Amygdala (tissue), 56 donors: ENCODE measurements at places on chromosomes 6 and 20.

DNA sequence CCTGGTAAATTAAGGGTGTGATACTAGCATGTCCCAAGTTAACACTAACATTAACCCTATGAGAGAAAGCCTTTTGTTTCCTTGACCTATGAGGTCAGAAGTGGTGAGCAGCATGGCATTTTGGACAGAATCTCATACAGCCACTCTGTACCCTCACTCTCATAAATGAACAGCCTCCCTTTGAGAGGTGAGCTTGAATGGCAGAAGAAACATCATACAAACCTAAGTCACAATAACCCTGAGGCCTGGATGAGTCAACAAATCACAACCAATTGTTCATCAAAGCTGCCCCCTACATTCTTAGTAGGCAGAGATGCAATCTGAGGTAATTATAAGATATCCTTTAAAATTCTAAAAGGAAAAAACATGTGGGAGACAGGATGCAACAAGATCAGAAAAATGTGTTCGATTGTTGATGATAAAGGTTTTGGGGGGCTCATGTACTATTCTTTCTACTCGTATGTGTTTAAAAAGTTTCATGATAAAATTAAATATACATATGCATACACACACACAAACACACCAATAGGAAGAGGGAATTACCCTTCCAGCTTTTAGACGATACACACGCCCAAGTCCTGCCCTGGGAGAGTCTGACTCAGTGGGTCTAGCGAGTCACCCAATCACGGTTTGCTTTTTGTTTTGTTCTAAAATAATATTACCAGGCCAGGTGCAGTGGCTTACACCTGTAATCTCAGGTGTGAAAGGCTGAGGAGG, 117.3 kb downstream of the ARHGAP18 start:
- DNase-seq, result no peak

DNA sequence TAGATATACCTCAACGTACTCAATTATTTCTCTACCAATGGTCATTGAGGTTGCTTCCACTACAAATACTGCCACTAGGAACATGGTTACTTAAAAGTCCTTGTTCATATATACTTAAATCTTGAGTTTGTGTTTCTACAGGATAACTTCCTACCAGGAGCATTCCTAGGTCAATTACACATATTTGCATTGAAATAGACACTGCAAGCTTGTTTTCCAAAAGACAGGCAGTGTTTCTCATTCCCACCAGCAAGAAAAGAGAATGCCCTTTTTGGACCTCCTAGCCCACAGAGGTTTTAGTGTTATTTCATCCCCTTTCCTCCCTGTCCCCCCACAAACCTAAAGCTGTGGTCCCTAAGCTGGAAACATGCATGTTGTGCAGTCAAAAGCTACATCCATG, 177.3 kb downstream of the ID4 start:
- no peak for DNase-seq

DNA sequence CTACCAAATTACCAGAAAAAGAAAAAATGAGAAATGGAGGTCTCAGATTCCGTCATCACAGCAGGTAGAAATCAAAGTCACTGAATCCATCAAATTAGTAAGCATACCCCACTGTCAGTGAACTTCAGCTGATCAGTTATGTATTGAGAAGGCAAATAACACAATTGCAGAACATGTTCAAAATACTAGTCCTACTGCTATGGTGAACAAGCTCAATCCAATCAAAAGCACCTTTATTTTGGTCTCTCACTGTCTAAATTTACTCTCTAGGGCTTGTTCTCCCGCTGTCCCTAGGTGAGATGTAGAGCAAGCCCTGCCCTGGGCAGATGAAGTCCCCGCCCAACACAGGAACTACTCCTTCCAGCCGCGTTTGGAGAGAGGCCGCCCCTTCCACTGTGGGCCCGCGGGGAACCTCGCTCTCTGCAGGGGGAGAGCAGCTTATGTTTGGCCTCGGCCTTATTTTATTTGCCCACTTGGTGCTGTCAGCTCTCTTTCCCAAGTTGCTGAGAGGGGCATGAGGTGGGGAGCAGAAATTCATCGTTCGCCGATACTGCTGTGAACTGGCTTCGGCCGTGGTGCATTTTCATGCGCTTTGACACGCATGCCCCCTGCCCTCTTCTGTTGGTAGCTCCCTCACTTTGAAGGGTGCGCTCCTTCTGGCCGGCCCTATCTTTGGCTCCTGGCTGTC, 14.3 kb upstream of the MAP1LC3A start:
- no peak for DNase-seq

GRCh38 chr6:124026694-124027093, 223.0 kb downstream of the NKAIN2 start:
- DNase-seq, result no peak

DNA sequence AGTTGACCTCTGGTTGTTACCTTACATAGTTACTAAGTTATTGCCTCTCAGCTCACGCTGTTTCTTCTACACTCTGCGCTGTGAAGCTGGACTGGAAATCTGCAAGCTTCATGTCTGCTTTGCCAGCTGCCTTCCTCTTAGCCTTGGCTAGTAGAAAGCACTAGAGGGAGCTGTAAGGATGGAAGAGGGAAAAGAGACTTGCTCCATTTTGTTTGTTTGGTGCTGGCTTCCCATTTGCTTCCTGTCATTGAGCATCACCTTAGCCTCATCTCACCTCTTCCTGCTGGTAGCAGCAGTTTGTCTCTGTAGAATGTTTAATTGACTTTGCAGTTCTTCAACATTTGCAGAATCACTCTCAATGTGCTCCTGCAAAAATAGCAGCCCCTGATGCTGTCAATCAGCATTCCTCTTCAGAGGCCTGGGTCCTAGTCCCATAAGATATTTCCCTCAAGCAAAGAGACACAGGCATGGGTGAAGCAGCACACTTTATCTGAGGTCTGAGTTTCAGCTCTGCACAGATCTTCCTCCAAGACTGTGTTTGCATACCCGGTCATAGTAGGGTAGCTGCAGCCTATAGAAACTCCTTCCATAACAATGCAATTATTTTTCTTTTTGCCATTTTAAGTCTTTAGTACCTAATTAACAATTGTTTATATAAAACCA, 302.2 kb upstream of the EPHA7 start:
- DNase-seq, result no peak

DNA sequence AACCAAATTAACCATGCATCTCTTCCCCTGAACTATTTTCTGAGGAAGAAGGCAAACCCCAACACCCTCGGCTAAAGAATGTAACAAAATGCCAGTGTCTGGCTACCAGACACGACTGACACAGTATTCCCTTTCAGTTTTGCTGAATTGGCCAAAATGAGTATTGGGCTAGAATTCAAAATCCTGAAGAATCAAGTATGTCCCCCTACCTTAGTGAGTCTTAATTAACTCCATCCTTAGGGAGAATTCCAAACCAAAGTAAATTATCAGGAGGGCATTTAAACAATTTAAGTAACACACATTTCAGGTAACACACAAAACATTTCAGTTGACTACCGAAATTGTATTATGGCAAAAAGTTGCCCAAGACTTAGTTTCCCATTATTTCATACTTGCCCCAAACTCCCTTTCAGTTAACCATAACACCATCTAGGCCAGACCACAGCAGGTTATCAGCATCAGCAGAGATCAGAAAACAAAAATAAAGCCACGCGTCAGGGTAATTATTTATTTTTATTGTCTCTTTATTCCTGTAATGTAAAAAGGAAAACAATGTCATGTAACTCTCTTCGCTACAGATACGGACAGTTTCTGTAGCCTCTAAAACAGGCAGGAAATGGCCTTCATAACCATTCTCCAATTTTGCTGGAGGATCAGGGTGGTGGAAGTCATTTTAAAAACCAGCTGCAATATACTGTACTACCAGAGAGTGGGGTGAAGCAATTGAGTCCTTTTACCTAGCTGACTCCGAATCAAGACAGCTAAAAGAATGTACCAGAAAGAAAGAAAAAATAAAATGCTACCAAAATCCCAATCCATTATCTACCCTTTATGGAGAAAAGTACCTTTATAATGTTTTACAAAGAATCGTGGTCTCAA, 1.9 kb downstream of the SNX5 start:
- no peak for DNase-seq

DNA sequence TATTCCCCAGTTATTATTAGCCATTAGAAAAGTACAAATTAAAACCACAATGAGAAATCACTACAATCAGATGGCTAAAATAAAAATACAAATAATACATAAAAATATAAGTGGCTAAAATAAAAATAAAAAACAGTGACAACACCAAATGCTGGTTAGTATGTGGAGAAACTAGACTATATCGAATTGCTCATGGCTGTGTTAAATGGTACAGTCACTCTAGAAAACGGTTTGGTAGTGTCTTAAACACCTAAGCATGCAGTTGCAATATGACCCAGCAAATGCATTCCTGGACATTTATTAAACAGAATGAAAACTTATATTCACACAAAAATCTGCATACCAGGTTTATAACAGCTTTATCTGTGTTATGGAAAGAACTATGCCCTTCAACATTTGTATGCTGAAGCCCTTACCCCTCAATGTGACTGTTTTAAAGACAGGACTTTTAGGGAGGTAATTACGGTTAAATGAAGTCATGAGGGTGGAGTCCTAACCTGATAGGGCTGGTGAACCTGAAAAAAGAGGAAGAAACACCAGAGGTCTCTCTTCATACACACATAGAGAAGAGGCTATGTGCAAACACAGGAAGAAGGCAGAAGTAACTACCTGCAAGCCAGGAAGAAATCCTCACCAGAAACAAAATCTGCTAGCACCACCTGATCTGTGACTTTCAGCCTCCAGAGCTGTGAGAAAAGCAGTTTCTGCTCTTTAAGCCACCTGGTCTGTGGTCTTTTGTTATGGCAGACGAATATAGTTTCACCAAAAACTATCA, 84.9 kb downstream of the ASCC3 start:
- no peak for DNase-seq

- no peak for DNase-seq
Measured at GRCh38 chr6:34232901-34233300, 3.8 kb upstream of the HMGA1 start.

DNA sequence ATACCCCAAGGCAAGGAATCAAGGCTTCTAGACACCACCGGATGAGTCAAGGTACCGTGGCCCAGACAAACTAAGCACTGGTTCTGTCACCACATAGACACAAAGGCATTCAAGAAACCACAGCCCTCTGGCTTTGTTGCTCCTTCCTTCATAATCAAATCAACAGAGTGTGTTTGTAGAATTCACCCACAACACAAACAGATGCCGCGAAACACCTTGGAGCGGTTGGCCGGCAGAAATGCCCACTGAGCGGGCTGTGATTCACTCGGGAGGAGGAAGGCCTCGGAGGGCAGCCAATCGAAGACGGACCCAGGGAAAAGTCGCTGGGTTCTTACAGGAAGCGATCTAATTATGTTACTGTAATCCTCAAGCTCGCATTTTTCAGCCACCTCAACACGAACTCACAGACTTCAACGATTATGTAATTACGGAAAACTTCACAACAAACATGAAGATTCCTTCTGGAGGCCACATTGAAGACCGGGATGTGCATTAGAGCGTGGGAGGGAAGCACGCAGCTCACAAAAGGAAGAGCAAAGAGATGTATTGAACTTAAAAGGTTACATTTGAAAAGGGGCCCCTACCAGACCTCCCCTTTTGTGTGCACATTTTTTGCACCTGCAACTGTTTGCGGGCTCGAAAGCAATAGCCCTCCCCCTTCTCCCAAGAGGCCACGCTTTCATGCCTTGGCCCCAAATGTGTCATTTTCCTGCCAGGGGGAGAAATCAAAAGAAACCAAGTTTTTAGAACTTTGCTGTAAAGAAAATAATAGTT, 184.7 kb upstream of the PREP start:
- DNase-seq, result no peak

DNA sequence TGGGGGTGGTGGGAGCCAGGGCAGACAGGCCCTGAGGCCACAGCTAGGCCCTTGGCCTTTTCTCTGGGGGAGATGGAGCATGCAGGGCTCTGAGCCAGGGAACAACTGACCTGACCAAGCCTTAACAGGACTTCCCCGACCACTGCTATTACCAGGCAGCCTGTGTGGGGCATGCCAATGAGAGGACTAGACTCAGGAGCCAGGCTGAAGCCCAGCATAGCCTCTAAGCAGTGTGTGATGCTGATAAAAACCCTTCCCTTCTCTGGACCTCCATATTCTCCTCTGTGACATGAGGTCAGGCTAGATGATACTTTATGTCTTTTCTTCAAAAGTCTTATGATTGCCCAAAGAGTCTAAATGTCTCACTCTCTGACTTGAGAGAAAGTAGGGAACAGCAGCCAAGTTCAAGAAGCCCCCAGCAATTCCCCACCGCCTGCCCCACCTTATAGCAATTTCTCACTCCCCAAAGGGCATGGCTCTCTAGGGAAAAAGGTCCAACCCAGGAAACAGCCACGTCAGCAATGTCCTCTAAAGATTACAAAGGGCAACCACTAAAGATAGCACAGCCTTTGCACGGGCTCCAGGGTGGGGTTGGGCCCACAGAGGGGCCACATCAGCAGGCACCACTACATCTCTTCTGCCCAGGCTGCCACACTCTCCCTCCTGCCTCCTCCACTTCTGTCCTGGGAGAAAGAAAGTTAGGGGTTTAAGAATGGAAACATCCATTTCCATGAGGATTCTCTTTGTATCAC, 71.3 kb downstream of the TRERF1 start:
- no peak for DNase-seq

GRCh38 chr6:14770572-14770971, 475.3 kb upstream of the JARID2 start:
- no peak for DNase-seq

GRCh38 chr6:41448256-41448655, 97.9 kb upstream of the FOXP4 start:
- DNase-seq, result no peak

DNA sequence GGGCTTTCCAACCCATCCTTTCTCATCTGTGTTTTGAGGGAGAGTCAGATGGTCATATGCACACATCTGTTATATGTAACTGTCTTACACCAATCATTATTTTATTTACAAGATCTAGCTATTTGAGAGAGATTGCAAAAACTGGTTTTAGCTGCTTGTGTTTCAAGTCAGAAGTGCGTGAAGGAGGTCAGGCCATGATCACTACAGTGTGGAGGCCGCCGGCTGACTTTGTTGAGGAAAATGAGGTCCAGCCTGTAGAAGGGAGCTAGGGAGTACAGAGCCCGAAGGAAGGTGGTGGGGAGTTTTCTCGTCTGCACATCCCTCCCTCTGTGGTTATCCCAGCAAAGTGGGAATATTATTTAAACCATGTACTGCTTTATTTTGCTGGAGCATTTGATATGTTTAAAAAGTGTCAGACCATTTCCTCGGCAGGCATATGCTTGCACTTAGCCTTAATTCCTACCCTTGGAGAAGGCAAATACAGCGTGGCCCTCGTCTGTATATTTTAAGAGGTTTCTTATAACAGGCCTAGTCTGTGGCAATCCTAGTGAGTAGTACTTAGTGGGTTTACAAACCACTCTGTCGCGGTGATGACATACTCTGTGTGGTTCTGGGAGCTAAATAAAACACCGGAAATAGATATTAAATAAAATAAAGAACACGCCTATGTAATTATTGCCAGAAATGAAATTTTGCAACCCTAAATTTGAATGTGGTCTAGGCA, 95.6 kb downstream of the UST start:
- no peak for DNase-seq

GRCh38 chr6:3218266-3218665, 9.2 kb downstream of the TUBB2B start:
- no peak for DNase-seq

DNA sequence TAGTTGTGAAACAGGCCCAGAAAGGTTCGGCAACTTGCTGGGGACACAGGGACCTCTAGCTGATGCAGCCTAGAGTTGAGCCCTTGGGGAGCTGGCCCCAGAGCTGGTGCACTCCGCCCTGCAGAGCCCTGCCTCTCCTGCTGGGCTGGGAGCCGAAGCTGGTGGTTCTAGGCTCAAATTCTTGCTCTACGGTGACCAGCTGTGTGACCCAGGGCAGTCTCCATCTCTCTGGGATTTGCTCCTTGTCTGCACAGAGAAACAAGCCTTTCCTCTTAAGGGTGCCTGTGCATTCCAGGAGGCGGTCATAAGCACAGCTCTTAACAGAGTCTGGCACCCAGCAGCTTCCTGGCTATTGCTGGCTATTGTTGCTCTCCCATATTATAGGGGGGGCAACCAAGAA, 47.4 kb downstream of the RBM38 start:
- no peak for DNase-seq
